ENCODE measurements at places on chromosomes 16 and 17.

DNA sequence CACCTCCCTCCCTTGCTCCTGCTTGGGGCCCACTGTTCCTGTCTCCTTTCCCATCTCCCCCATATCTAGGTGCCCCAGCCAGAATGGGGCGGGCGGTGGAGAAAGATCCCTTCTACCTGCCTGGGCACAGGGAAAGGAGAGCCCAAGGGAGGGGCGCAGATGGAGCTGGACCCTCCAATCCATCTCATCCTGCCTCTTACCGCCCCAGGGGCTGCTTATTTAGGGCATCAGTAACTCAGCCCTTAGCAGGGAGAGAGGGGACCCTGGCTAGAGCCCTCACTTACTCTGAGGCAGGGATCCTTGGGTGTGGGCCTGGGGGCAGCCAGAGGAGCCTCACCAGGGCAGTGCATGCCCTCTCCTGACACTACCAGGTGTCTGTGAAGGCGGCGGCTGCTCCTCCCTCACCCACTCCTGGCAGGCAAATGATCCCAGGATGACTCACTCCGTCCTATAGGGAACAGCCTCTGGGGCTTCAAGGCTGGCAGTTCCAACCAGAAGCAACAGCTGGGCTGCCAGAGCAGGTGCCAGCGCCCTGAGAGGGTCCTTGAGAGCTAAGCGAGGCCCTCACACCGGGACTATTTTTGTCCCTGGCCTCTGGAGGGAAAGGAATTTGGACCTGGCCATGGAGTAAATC is 16.3 kb upstream of the BCAR1 start:
- no peak for DNase-seq

GRCh38 chr16:12067714-12068401 is 91.3 kb downstream of the SNX29 start:
- peak; percentile 70 for DNase-seq

DNA sequence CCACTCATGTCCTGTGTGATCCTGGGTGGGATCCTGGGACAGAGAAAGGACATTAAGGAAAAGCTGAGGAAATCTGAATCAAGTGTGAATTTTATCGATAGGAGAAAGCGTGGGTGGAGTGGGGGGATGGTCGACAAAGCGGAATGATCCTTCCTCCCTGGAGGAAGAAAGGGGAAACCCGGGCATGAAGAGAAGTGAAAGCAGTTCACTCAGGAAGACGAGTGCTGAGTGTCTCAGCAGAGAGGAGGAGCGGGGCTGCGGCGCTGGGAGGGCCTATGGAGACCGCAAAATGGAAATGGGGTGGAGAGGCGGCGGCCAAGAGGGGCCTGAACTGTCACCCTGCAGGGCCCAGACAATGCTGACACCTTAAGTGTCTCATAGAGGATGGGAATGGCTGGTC is 8.7 kb downstream of the ZDHHC7 start:
- DNase-seq: no peak

GRCh38 chr16:83817022-83817421 is 9.2 kb downstream of the HSBP1 start:
- no peak for DNase-seq

GRCh38 chr16:19044769-19045168 is 22.6 kb upstream of the COQ7 start:
- DNase-seq: no peak

- no peak for DNase-seq
Measured at GRCh38 chr16:86034421-86034919, 135.5 kb downstream of the IRF8 start.

- no peak for DNase-seq
Measured at GRCh38 chr16:31250782-31251384, 8.9 kb upstream of the ITGAM start.

DNA sequence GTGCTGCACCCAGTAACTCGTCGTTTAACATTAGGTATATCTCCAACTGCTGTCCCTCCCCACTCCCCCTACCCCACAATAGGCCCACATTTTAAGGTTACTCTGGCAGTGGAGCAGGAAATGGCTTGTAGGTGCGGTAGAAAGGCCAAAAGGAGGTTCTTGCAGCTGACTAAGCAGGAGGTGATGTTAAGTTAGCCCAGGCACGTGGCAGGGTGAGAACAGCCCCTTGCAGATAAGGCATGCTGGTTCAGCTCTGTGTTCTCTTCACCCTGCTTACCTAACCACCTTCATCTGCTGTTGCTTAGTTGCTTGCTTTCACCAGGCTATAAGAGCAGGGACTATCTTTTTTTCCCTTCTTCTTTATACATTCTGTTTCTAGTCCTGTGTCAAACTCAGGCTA is 1082.8 kb upstream of the RBFOX1 start:
- no peak for DNase-seq

DNA sequence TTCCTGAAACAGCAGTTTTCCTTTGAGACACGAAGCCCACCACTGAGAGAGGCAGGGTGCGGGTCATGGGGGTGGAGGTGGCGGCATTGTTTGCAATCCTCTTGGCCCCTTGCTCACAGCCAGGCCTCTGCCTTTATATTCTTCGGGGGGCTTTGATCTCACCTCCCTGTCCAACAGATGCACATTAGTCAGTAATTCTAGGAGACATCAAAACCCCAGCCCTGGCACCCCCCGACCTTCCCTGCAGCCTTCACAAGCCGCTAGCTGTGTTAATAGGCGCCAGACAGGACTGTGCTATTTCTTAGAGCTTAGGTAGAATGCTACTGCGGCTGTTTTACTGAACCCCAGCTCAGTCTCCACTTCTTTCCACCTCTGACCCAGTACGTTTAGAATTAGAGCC is 212.6 kb downstream of the RBFOX1 start:
- no peak for DNase-seq

GRCh38 chr17:7208754-7209460 is 10.7 kb downstream of the DLG4 start:
- DNase-seq: no peak

GRCh38 chr17:43669971-43670644 is 8.4 kb upstream of the MEOX1 start:
- no peak for DNase-seq

DNA sequence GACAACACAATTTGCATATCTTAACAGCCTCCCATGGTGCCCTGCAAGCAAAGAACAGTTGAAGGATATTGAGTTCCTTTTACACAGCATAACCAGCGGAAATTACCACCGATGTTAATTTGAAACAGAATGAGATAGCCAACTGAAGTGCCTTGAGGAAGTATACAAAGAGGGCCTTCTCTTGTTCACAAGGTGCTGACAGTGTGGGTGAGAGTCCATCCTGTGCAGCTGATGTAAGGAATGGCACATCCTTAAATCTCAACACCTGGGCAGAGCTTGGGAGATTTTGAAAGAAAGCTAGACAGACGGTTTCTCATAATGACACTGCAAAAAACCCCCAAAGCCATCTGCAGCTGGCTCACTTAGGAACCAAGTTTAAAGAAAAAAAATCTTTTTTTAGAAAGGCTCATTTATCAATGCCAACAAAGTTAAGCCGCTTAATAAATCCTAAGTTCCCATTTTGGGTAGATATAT is 818.6 kb downstream of the KCNJ2 start:
- no peak for DNase-seq

- DNase-seq: no peak
Measured at GRCh38 chr17:48546137-48546923, 1.4 kb upstream of the HOXB2 start.

GRCh38 chr17:4249452-4250029 is 14.2 kb downstream of the ANKFY1 start:
- DNase-seq: peak; percentile 54

DNA sequence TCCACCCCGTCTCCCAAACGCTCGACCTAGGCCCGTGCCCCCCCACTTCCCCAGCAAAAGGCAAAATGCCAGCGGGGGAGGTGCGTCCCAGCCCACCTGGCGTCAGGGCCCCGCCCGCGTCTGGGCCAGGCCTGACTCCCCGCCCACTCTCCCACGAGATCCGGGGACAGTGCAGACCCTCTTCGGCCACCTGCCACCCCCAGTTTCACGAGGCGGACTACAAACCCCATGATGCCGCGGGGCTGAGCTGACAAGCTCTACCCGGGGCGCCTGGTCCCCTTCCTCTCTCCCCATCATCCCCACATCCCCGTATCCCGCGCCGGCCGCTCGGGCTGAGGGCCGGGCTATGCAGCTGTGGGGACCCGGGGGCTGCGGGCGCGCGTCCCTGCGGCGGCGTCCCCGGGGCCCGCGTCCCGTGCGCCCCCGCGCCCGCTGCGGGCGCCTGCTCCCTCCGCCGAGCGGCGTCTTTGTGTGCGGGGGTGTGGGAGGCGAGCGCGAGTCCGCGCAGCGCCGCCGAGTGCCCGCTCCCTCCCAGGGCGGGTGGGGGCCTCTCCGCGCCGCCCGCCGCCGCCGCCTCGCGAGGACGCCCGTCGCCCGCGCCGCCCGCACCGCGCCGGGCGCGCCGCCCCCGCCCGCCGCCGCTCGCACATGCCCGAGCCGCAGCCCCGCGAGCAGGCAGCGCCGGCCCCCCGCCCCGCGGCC is at the start of gene ANKRD13B:
TSS of gene ANKRD13B (plus strand) at position 283 of the 702 bp plus-strand sequence. CDS start 490 bp downstream, outside the sequence.
- DNase-seq: peak; percentile 77

DNA sequence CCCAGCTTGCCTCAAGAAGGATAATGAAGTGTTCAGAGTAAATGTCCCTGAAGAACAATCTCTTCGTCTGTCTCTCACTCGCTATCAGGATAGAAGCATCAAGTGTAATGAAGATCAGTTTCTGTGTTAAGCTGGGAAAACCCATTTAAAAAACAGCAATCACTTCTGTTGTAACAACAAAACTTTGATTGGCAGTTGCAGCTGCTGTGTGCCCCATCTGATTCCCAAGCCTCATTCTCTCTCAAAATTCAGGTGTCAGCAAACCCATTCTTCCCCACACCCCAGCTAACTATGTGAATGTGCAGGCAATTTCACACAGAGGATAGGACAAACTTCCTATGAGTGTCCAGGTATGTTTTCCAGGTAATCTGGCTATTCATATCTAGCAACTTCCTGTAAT is 2.4 kb upstream of the HNF1B start:
- DNase-seq: no peak

GRCh38 chr17:8563981-8564602 is 66.4 kb downstream of the MYH10 start:
- no peak for DNase-seq

DNA sequence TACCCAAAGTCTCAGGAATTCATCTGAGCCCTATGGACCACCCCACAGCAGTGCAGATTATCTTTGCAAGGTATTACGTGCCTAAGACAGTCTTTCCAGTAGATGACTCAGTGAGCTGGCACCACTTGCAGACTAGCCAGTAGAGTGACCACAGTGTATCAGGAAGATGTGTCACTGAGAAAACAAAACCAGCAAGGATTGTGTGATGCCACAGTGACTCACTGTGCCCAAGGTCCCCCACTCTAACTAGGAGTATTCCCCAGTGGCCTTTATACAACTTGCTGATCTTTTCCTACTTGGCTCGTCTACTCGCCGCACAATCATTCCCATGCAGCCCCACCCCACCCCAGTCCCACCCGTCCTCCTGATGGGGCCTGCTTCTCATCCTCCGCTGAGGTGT is 26.8 kb upstream of the PRKCA start:
- DNase-seq: no peak

DNA sequence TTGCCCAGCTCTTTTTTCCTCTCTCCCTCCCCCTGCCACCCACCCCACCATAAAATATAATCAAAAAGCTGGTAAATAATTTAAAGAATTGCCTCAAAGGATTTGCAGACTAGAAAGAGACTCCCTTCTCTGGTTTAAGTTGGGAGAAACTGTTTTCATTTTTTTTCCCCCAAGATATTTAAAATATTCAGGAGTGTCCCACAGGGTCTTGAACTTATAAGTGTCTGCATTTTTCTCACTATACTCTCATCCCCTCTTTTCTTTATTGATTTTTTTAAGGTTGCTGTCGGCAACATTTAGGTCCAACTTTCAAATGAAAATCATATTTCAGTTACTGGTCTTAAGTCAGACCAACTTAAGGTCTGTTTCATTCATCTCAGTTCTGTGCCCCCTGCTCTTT is 210.2 kb downstream of the MSI2 start:
- no peak for DNase-seq

DNA sequence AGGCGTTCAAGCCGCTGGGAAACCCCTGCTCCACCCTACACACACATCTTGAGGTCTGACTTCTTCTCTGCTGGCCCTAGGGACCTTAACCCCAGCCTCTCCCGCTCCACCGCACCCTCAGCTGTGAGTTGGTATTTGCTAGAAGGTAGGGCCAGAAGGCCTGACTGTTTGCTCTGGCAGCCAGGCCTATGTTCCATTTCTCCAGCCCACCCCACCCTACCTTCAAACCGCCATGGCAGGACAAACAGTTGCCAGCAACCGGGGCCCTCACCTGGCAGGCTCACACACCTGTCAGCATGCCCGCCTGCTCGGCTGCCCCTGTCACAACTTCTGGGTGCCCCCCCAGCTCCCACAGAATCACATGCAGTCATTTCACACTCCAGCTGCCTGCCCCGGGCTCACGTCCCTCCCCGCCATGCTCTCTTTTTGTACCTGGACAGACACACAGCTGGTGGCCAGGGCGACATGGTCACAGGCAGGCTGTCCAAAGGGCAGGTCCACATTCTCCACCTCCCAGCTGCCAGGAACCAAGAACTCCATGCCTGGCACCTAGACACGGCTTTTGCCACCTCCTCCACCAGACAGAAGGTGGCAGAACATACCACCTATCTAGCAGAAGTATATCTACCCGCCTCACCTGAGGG is 2.6 kb upstream of the ATP2A3 start:
- no peak for DNase-seq

GRCh38 chr17:46832331-46832821 is 13.9 kb upstream of the WNT3 start:
- DNase-seq: no peak

- DNase-seq: no peak
Measured at GRCh38 chr16:78744796-78745107, 645.3 kb downstream of the WWOX start.

Measured in GM20000 (cell line).